ENCODE measurements at places on chromosomes 5 and 9. TPM values are rescaled to one million over a fixed set of nuclear protein-coding genes. Genes with fewer than 3 reads are reported as not detected.

- H3K4me1 ChIP-seq: no peaks in the 10 kb centered on the region
- H3K36me3 ChIP-seq: no peaks in the 10 kb centered on the region
- H3K27me3 ChIP-seq: peaks cover 28% of the 10 kb centered on the region
- no peak overlapping the region for H3K4me3 ChIP-seq
- H3K27ac ChIP-seq: no peak overlapping the region
Observed at GRCh38 chr5:42614509-42614908, 142.1 kb upstream of the CCDC152 start.

LCN9 gene
- total RNA-seq: not detected

DNA sequence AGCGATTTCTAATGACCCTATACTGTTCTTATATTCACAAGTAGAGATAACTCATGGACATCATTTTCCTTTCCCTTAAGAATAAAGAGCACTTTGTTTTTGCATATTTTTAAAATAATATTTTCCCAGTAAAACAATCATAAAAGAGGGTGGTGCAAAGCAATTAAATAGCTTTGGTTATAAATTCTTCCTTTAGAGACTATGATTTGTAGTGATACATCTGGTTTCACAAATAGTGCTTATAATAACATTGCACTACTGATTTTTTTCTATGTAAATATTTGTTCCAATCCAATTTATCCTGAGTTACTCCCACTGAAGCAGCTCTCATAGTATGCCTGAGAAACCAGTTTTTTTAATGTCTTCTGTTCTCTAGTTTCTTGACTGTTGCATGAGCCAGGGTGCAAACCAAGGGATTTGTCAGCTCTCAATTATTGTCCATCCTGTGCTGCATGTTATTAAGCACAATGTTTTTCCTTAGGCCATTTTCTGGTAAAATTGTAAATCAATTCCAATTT is 74.7 kb downstream of the LURAP1L start:
- DNase-seq: no peak
- H3K36me3 ChIP-seq: no peaks in the 10 kb centered on the region
- H3K27ac ChIP-seq: no peak overlapping the region

PCDHA10 gene
- not detected for total RNA-seq

DNA sequence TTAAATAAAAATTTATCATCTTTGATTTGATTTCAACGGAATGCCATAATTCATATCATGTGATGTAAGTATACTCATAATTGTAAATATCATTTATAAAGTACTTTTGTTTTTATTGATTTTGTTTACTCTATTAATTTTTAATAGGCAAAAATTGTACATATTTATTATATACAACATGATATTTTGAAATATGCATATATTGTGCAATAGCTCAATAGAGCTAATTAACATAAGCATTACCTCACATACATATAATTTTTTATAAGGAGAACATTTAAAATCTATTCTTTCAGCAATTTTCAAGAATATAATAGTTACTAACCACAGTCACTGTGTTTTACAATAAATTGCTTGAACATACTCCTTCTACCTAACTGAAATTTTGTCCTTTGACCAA is 25.0 kb upstream of the CCNH start:
- peaks cover 3% of the 10 kb centered on the region for H3K4me1 ChIP-seq
- no peak overlapping the region for H3K4me3 ChIP-seq
- no peak for DNase-seq
- H3K27ac ChIP-seq: no peak overlapping the region

GRCh38 chr9:92035687-92036410 is 79.4 kb downstream of the SPTLC1 start:
- H3K4me3 ChIP-seq: no peak overlapping the region
- peaks cover 52% of the 10 kb centered on the region for H3K36me3 ChIP-seq
- no peak for DNase-seq
- no peak overlapping the region for H3K27ac ChIP-seq

ARHGEF28 gene
- total RNA-seq: not detected

NR2F1 gene
- total RNA-seq: not detected

C9orf153 gene
- not detected for total RNA-seq

PIGO gene
- 22.8 TPM for total RNA-seq

GRCh38 chr5:125408448-125409233 is 662.2 kb upstream of the ZNF608 start:
- no peaks in the 10 kb centered on the region for H3K4me1 ChIP-seq
- no peak overlapping the region for H3K4me3 ChIP-seq
- H3K27me3 ChIP-seq: no peaks in the 10 kb centered on the region
- no peak overlapping the region for H3K27ac ChIP-seq

DNA sequence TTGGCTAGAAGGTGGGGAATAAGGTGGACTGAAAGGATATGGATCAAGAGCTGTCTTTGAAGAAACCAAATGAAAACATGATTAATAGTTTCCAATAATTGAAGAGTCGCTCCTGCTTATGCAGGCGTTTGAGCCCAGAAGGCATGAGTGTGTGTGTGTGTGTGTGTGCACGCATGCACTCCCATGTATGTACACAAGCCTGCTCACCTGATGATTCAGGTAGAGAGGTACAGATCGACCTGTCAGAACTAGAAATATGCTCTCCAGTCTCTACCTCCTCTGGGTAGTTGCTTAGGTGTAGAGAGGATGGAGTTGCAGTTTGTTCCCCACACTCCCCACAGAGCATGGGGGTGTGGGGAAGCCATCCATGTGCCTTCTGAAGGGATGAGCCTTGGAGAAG is 1.1 kb upstream of the FGF1 start:
- H3K4me1 ChIP-seq: no peaks in the 10 kb centered on the region
- H3K4me3 ChIP-seq: no peak overlapping the region
- no peaks in the 10 kb centered on the region for H3K36me3 ChIP-seq

HIGD2A gene
- total RNA-seq: 147 TPM

GRCh38 chr5:82356808-82357671 is 78.9 kb upstream of the RPS23 start:
- H3K36me3 ChIP-seq: peaks cover 3% of the 10 kb centered on the region
- peak overlapping the region; percentile 94 for H3K27ac ChIP-seq
- peak overlapping the region; percentile 57 for H3K4me3 ChIP-seq
- H3K4me1 ChIP-seq: peaks cover 78% of the 10 kb centered on the region
- no peaks in the 10 kb centered on the region for H3K27me3 ChIP-seq

PTGDS gene
- total RNA-seq: 45.4 TPM

GRCh38 chr5:165152058-165152457 is 1646.6 kb downstream of the MAT2B start:
- H3K36me3 ChIP-seq: no peaks in the 10 kb centered on the region
- H3K4me3 ChIP-seq: no peak overlapping the region
- no peaks in the 10 kb centered on the region for H3K27me3 ChIP-seq
- H3K27ac ChIP-seq: no peak overlapping the region
- H3K4me1 ChIP-seq: no peaks in the 10 kb centered on the region

HAND1 gene
- not detected for total RNA-seq

IL31RA gene
- 0.28 TPM for total RNA-seq

TTC16 gene
- total RNA-seq: 5.2 TPM

- H3K27me3 ChIP-seq: no peaks in the 10 kb centered on the region
- no peak overlapping the region for H3K4me3 ChIP-seq
- no peaks in the 10 kb centered on the region for H3K4me1 ChIP-seq
Observed at GRCh38 chr5:43874772-43875171, 271.8 kb downstream of the NNT start.

DNA sequence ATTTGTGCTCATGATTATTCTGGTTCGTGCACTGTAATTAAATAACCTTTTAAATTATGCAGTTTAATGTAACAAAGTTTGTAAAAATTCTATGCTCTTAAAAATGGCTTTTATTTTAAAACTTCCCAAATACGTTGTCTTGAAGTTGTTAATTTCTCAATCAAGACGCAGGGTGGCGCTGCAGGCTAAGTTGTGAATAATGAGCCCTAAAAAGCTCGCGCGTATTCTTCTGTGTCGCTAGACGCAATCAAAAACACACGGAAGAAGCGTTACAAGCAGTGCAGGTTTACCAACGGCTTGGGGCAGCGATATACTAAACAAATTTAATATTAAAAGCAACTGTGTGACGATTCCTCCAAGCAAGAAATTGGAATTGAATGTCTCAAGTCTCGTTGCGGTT is at the start of gene PCDHB4:
Gene PCDHB4, plus strand, starts transcription at position 256 of the 400 bp plus-strand sequence. CDS start 181 bp downstream, outside the sequence.
- no peak for DNase-seq
- H3K27me3 ChIP-seq: no peaks in the 10 kb centered on the region
- H3K36me3 ChIP-seq: no peaks in the 10 kb centered on the region
- no peaks in the 10 kb centered on the region for H3K4me1 ChIP-seq

GRCh38 chr9:125238915-125239446 is 2.2 kb downstream of the HSPA5 start:
- DNase-seq: no peak
- H3K4me3 ChIP-seq: peak overlapping the region; percentile 92
- peaks cover 76% of the 10 kb centered on the region for H3K36me3 ChIP-seq
- peaks cover 60% of the 10 kb centered on the region for H3K4me1 ChIP-seq

GRCh38 chr9:1759771-1760300 is 255.3 kb upstream of the SMARCA2 start:
- no peak for DNase-seq
- no peaks in the 10 kb centered on the region for H3K36me3 ChIP-seq
- H3K4me1 ChIP-seq: peaks cover 2% of the 10 kb centered on the region
- H3K27me3 ChIP-seq: no peaks in the 10 kb centered on the region
- H3K27ac ChIP-seq: no peak overlapping the region
- H3K4me3 ChIP-seq: no peak overlapping the region

PSD2 gene
- not detected for total RNA-seq

DNA sequence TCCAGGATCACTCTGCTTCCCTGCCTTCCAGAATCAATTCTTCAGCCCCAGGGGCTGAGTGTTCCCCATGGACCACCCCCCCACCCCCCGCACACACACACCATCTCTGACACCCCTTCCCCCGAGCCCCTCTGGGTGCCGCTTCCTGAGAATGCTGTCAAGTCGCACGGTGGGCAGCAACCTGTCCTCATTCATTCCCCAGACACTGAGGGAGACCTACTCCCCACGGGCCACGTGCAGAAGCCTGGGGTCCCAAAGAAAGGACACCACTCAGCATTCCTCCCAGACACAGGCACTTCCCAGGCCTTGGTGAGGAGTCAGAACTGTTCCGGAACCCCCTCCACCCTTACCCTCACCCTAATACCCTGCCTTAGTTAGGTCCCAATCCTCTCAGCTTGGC is 12.8 kb downstream of the CPLX2 start:
- peaks cover 8% of the 10 kb centered on the region for H3K27me3 ChIP-seq
- no peak overlapping the region for H3K4me3 ChIP-seq
- H3K4me1 ChIP-seq: no peaks in the 10 kb centered on the region
- no peaks in the 10 kb centered on the region for H3K36me3 ChIP-seq
- H3K27ac ChIP-seq: no peak overlapping the region

GRCh38 chr5:10566543-10567068 is 2.7 kb downstream of the ANKRD33B start:
- no peaks in the 10 kb centered on the region for H3K36me3 ChIP-seq
- peak overlapping the region; percentile 21 for H3K4me3 ChIP-seq
- H3K27ac ChIP-seq: no peak overlapping the region
- H3K4me1 ChIP-seq: peaks cover 38% of the 10 kb centered on the region
- H3K27me3 ChIP-seq: peaks cover 5% of the 10 kb centered on the region

OR1N2 gene
- total RNA-seq: not detected

DNA sequence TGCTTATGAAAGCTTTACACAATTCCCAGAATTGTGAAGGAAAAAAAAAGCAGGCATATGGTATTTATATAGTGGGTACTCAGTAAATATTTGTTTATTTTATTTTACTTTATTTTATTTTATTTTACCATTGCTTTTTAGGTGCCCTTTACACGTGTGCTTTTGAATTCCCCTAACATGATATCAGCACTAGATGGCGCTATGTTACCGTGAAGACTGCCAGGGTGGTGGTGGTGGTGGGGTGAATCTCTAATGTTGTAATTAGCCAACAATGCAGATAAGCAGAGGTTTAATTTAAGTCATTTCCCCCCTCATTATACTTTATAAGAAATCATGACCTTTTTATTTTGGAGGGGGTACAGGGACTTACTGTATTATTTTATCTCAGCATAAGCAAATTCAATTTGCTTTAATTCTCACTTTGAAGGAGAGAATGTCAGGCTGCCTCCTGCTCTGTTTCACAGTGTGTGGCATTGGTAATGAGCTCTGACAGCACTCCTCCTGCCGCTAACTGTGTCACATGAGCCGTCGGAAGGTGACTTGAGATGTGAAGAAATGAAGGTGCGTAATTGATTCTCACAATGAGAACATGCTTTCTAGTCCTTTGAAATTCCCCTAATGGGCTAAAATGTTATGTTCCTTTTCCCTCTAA is 165.6 kb downstream of the YTHDC2 start:
- H3K27me3 ChIP-seq: no peaks in the 10 kb centered on the region
- H3K27ac ChIP-seq: no peak overlapping the region
- H3K4me3 ChIP-seq: no peak overlapping the region
- H3K36me3 ChIP-seq: no peaks in the 10 kb centered on the region

ABO gene
- total RNA-seq: 0.20 TPM

ZBTB34 gene
- 8.2 TPM for total RNA-seq

DNA sequence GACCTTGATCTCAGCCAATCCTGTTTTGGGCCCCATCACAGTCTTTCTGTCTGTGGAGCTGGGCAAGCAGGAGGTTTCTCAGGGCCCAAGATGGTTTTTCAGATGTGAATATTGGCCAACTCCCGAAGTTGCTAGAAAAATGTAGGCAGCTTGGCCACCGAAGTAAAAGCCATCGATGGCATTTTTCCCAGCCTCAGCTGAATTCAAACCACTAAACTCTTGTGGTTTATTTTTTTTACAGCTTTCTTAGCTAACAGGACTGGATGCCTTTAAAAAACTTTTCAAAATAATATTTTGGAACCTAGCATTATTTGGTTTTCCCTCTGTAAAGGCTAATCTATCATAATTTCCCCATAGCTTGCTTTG is 102.5 kb upstream of the ERCC6L2 start:
- peaks cover 30% of the 10 kb centered on the region for H3K27me3 ChIP-seq
- H3K36me3 ChIP-seq: no peaks in the 10 kb centered on the region
- no peaks in the 10 kb centered on the region for H3K4me1 ChIP-seq
- DNase-seq: no peak

DNA sequence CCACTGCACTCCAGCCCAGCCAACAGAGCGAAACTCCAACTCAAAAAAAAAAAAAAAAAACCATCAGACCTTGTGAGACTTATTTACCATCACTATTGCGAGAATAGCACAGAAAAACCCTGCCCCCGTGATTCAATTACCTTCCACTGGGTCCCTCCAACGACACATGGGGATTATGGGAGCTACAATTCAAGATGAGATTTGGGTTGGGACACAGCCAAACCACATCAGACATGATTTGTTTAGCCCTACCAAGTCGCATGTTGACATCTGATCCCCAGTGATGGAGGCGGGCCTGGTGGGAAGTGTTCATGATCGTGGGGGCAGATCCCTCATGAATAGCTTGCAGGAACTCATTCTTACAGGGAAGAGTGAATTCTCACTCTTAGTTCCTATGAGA is 26.6 kb downstream of the MYO10 start:
- H3K27ac ChIP-seq: no peak overlapping the region
- H3K27me3 ChIP-seq: no peaks in the 10 kb centered on the region
- no peak for DNase-seq
- H3K4me1 ChIP-seq: no peaks in the 10 kb centered on the region

PFN3 gene
- total RNA-seq: not detected

TTF1 gene
- 24.5 TPM for total RNA-seq

GFPT2 gene
- total RNA-seq: not detected

- peaks cover 25% of the 10 kb centered on the region for H3K4me1 ChIP-seq
- no peak for DNase-seq
- H3K4me3 ChIP-seq: no peak overlapping the region
Observed at GRCh38 chr5:10366310-10367272, 13.1 kb downstream of the MARCHF6 start.

DIMT1 gene
- 33.6 TPM for total RNA-seq

GRCh38 chr5:128927644-128928043 is 37.6 kb upstream of the SLC27A6 start:
- no peak for DNase-seq
- H3K27me3 ChIP-seq: no peaks in the 10 kb centered on the region
- no peaks in the 10 kb centered on the region for H3K4me1 ChIP-seq
- no peak overlapping the region for H3K4me3 ChIP-seq
- no peak overlapping the region for H3K27ac ChIP-seq

XRCC4 gene
- 13.0 TPM for total RNA-seq

Data from activated CD4-positive, alpha-beta memory T cell treated with anti-CD3 and anti-CD28 coated beads, Interleukin-2, amount 10 ng/mL, durations not matched to agents 7 days and 5 days (primary cell).